ENCODE measurements at places on chromosomes 11 and 22.
A peak's percentile ranks its signal among the peaks of the same experiment; 100 is the strongest.

- DNase-seq, result no peak
These were observed 59.0 kb downstream of the C22orf31 start for GRCh38 chr22:29002603-29003002.

DNA sequence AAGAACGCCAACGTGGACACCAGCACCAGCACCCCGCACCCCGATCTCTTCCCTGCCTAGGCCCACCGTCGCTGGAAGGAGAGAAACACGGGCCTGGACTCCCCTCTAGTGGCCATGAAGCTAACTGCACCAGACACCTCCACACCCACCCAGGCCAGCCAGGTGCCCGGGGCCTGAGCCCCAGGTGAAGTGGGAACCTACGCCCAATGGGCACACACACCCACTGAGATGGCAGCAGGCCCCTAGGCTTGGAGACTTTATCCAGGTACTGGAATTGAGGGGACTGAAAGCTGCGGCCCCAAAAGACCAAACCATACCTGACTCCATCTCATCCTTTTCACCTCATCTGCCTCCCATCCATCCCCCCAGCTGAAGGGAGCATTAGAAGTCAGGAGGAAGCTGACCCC is 81.0 kb downstream of the BUD13 start:
- DNase-seq, result peak; percentile 53

GRCh38 chr22:30115705-30116104 is 35.4 kb downstream of the HORMAD2 start:
- no peak for DNase-seq

DNA sequence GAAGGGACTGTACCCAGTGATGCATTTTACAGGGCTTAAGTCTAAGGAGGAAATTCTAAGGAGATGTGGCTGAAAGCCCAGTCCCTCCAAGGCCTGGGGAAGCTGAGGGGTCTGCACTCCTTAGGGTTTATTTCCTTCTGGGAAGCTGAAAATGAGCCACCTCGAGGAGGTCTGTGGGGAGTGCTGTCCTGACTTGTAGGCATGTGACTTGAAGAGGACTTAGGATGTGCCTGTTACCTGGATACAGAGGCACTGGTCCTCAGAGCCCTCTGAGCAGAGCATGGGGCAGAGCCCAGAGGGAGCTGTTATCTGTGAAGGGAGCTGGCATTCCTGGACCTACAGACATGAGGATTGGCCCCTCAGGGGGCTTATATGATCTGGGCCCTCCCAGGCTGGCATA is 77.1 kb downstream of the TP53I11 start:
- DNase-seq, result no peak

DNA sequence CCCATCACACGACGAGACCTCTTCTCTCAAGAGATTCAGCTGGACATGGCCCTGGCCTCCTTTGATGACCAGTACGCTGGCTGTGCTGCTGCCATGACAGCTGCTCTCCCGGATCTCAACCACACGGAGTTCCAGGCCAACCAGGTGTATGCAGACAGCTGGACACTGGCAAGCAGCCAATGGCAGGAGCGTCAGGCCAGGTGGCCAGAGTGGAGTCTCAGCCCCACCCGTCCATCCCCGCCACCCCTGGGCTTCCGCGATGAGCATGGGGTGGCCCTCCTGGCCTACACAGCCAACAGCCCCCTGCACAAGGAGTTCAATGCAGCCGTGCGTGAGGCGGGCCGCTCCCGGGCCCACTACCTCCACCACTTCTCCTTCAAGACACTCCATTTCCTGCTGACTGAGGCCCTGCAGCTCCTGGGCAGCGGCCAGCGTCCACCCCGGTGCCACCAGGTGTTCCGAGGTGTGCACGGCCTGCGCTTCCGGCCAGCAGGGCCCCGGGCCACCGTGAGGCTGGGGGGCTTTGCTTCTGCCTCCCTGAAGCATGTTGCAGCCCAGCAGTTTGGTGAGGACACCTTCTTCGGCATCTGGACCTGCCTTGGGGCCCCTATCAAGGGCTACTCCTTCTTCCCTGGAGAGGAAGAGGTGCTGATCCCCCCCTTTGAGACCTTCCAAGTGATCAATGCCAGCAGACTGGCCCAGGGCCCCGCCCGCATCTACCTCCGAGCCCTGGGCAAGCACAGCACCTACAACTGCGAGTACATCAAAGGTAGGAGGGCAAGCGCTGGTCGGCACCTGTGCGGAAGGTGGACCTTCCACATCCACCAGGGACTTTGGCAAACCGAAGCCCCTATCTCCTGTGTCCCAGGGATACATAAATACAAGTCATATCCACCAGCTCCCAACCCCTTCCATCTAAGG is 11.3 kb downstream of the CHRNA10 start:
- no peak for DNase-seq

GRCh38 chr11:131832079-131832478 is 461.7 kb downstream of the NTM start:
- DNase-seq, result no peak

DNA sequence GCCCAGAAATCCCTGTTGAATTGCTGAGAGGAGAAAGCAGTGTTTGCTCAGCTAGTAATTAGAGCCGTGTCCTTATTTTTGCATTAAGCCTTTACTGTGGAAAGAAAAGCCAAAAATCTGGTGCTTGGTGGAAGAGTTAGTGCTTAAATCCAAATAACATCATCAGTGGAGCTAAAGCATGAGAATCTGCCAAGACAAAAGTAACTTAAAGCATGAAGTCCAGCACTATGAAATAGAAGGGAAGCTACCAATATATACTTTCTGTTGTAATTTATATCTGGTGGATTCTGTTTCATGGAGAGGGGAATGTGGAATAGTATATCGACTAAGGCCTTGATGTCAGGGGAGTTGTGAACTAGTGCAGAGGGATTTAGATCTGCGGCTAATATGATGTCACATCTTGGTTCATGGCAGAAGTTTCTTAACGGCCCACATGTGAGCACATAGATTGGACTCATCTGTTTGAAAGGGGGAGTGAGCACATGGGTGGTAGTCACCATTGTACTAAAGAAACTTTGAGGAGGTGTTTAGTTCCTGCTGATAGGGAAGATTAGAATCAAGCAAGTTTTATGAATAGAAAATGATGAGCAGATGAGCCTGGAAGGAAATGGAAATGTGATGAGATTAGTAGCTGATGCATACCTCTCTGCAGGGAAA is 224.4 kb upstream of the MTNR1B start:
- DNase-seq, result no peak

GRCh38 chr11:85752201-85752889 is 58.6 kb downstream of the SYTL2 start:
- no peak for DNase-seq

DNA sequence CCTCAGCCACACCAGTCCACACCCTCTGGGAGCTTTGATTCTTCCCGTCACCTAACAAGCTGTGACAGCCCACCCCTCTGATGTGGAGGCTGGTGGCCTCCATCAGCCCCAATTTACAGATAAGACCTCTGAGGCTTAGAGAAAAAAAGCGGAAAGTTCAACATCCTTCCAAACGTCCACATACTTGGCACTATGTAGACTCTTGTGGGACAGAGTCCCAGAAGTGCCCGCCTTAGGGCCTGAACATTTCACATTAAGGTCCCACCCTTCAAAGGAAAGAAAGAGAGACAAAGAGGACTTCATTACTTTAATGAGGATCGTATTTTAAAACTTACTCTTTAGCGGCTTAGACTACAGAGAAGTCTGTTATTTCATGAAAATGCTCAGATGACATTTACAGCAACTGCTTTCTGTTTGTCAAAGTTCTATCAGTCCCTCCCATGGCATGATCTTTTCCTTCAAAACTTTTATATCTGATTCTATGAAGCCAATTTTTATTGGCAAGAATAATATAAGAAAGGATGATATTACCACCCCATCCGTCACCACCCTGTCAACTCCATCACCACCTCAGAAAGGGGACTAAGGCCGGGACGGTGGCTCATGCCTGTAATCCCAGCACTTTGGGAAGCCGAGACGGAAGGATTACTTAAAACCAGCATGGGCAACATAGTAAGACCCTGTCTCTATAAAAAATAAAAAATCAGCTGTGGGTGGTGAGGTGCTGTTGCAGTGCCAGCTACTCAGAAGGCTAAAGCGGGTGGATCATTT is 15.7 kb upstream of the SCGB1A1 start:
- no peak for DNase-seq

GRCh38 chr11:1224491-1225385 is 1.9 kb downstream of the MUC5B start:
- DNase-seq, result no peak

DNA sequence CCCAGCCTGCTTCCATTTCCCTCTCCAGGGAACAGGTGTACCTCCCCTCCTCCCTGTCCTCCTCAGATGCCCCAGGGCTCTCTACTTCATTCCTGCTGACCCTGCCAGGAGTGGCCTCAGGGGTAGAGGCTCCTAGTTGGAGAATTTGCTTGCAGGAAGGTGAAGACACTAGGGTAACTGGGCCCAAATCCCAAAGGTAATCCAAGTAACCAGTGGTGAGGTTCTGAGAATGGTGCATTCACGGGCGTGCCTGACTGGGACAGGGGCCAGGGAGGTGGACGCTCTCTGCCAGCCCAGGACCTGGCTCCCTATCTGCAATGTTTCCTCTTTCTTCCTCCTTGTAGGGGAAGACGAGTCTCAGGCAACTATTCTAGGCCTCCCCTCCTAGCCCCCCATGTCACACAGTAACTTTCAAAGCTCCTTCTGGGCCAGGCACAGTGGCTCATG is 2.9 kb downstream of the SLC35C1 start:
- no peak for DNase-seq

DNA sequence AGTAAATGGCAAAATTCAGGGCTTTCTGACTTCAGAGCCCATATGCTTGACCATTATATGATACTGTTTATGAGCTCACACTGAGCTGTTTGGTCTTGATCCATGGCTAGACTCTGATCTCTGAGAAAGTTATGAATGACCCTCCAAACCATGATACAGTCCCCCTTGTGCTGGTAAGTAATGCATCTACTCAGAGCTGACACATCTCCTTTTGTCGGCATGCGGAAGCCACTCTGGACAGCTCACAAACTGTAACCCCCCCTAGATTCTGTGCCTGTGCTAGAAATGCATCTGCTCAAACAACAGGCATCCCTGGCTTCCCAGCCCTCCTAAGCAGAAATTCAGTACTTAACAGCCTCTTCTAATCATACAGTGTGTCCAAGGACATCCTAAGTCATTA is 150.8 kb upstream of the RAG2 start:
- no peak for DNase-seq

DNA sequence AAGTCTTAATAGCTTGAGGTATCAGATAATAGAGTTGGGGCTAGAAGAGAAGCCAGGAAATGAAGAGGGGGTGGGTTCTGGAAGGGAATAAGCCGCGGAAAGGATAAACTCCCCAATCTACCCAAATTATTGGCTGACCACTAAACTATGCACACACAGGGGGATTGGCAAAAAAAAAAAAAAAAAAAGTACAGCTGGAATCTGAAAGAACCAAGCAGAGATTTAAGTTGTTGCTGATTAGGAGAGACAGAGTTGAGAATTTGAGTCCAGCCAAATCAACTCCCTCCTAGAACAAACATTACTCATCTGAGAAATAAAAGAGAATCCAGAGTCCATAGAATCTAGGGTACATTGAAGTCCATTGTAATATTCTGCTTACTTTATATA is 134.9 kb downstream of the CCDC81 start:
- DNase-seq, result no peak

DNA sequence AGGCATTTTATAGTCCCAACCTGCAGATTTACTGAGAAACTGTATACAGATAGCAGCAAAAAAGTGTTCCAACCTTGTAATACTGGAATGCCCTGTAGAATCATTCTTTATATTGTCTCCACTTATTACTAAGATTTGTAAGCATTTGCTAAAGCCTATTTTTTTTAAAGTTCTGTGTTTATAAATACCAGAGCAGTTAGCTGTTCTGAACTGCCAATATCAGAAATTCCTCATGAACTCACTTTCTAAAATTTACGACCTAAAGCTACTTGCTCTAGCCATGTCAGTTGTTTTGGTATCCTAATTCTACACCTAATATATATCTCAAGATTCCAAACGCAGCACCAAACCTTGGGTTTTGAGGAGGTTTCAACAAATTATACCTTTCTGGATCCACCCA is 103.2 kb downstream of the C11orf65 start:
- no peak for DNase-seq

DNA sequence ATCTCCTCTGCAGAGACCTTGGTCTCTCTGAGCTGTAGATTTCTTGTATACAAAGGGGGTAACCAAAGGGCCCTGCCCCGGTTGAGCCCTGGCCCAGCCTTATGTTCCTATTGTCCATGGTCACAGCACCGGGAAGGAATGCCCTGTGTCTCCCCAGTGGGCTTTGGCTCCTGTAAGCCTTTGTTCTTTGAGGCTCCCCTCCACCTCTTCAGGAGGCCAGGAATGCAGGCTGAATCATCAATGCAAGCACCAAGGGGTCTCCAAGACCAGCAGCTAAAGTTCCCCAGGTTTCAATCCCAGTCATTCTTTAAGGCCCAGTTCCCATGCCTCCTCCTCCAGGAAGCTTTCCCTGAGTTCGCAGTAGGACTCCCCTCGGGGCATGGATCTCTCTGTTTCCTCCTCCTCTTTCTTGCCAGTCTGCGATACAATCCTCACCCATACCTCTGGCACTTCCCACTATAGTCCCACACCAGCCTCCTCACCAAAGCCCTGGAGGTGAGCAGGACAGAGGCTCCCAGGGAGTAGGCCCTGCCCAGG is 29.2 kb upstream of the KLHL35 start:
- no peak for DNase-seq

DNA sequence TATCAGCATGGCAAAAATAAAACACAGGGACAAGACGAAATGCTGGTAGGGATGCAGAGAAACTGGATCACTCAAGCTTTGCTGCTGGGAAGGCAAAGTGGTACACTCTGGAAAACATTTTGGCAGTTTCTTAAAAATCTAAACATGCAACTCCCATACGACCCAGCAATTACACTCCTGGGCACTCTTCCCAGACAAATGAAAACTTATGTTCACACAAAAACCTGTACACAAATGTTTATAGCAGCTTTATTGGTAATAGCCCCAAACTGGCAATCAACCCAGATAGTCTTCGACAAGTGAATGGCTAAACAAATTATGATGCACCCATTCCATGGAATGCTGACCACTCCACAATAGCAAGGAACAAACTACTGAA is 35.8 kb upstream of the PRR5 start:
- DNase-seq, result no peak

- no peak for DNase-seq
These were observed 265.8 kb upstream of the POU2AF2 start for GRCh38 chr11:110979696-110980095.

- peak; percentile 87 for DNase-seq
These were observed 35.5 kb downstream of the PIWIL4 start for GRCh38 chr11:94602430-94603372.

DNA sequence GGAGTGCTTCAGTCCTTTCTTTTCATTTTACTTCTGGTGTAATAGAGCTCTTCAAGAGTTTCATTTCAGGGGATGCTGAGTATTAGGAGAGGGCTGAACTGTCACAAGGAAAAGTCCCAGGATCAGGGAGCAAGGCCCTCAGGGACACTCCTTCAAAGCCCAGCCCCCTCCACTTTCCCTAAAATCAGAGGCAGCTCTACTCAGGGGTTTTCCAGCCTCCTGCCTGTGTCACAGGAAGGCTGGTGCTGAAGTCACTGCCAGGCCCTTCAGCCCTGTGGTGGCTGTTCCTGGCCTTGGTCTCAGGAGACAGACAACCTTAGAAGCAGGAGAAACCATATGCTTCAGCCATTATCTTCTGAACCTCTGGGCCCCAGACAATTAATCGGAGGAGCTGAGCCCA is 36.4 kb upstream of the KIRREL3 start:
- DNase-seq, result no peak

- DNase-seq, result no peak
These were observed 45.3 kb downstream of the PC start for GRCh38 chr11:66912911-66913310.

Measured in NB4 (cell line).